Activated T-cell treated with anti-CD3 and anti-CD28 coated beads, Interleukin-2, amount 50 U/mL, for 1 hour (primary cell): ENCODE measurements at places on chromosomes 7 and 10.

DNA sequence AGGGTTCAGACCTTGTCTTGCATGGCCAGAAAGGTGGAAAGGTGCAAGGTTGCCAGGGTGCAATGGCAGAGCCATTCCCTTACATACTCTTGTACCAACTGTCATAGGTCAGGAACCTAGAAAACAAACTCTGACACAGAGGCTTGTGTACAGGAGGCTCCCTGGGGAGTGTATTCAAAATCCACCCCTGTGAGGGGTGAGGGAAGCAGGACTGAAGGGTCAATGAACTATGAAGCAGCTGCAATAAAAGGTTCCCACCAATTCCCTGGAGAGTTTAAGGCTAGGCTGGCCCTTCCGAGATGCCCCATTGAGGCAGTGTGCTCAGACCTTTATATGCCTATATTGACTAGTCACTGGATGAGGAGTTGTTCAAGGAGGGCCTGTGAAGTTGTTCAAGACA, 13.9 kb upstream of the CUZD1 start:
- DNase-seq: no peak

- DNase-seq: no peak
Observed at GRCh38 chr10:21572578-21572977, 38.5 kb downstream of the MLLT10 start.

- no peak for DNase-seq
Observed at GRCh38 chr10:79185067-79185774, 116.5 kb downstream of the ZMIZ1 start.

DNA sequence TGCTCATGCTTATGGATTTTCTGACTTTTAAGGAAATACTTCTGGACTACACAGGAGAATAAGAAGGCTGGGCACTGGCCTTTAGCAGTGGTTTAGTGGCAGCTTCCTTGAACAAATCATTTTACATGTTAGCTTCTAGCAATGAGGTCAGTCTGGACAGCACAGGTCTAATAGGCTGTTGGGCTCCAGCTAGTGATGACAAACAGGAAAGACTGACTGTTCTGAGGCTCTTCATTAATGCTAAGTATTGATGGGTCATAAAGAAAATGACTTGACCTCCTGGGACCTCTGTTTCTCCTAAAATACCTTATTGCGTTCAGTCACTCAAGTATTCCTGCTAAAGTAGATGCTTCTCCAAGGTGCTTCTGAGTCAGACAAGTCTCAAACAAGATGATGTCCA, 4.9 kb upstream of the RHOBTB1 start:
- DNase-seq: no peak

- no peak for DNase-seq
Observed at GRCh38 chr10:83553366-83553765, 585.9 kb upstream of the GHITM start.

GRCh38 chr10:26755443-26755903, 58.0 kb downstream of the PDSS1 start:
- no peak for DNase-seq

DNA sequence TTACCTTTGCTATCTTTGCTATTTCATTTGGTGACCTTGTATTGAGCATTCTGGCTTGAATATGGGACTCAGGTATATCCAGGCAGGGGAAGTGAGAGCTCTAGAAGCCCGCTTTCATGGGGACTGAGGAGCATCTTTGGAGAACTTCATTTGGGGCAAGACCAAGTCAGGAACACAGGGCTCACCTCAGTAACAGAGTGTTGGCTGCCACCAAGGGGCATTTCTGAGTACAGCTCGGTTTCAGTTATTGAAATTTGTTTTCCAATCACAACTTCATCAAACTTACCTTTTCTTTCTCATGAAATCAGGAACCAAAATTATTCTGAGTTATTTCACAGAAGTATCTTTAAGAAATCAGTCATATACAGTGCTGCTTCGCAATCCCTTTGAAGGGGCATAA, 337.2 kb downstream of the C7orf25 start:
- no peak for DNase-seq

GRCh38 chr7:125681508-125681907, 751.9 kb upstream of the POT1 start:
- no peak for DNase-seq
